ENCODE measurements at places on chromosomes 3 and 15. TPM values are rescaled to one million over a fixed set of nuclear protein-coding genes. Genes with fewer than 3 reads are reported as not detected.

Gene FOXL2NB
- not detected for total RNA-seq

Gene BCHE
- total RNA-seq: 15.4 TPM

Gene P4HTM
- 4.7 TPM for total RNA-seq

Gene TUBGCP4
- total RNA-seq: 8.3 TPM

Gene GUCA1C
- not detected for total RNA-seq
